ENCODE measurements at places on chromosomes 1 and 21.

DNA sequence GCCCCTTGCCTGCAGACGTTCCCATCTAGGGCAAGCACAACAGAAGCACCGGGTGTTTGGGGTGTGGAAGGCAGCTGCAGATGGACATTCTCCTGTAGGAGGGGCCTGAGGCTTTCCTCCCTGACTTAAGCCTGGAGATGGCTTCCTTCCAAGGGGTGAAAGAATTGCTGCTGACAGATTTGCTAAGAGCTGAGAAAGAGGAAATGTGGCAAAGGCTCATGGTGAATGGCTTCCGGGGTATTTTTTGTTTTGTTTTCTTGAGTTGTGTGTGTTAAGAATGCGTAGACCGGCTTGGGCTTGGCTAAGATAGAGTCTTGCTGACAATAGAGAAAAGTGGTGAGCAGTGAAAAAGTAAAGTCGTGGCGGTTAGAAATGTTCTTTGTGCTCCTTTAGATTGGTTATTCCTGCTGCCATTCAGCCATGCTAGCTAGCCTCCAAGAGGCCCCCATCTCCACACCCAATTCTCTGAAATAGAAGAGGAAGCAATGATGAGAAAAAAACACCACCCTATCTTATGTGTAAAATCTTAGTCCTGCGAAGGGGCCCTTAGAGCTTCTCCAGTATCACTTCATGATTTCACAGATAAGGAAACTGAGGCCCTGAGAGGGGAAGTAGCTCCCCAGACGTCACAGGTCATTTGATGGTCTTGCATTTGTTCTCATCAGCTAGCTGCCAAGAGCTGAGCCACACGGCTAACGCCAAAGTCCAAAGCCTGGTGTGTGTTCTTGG, 36.9 kb downstream of the EIF2D start:
- DNase-seq: no peak

GRCh38 chr1:47847763-47848162, 149.4 kb downstream of the TRABD2B start:
- DNase-seq: no peak

GRCh38 chr1:48242141-48242736, 19.7 kb downstream of the SLC5A9 start:
- peak; percentile 38 for DNase-seq

DNA sequence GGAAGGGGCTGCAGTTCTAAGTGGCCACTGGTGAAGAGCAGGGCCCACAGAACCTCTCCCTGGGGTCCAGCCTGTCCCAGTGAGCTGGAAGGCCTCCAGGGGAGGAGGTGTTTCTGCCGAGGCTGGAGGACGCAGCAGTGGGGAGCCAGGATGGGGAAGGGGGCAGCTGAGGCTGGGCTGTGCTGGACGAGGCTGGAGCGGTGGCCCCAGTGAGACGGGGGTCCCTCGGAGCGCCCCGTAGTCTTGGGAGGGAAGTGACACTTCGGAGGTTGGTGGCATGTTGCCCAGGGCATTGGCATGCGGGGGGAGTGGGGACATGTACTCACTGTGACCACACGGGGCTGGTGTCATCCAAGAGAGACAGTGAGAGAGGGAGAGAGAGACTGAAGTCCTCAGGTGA, 33.5 kb downstream of the AJAP1 start:
- no peak for DNase-seq

DNA sequence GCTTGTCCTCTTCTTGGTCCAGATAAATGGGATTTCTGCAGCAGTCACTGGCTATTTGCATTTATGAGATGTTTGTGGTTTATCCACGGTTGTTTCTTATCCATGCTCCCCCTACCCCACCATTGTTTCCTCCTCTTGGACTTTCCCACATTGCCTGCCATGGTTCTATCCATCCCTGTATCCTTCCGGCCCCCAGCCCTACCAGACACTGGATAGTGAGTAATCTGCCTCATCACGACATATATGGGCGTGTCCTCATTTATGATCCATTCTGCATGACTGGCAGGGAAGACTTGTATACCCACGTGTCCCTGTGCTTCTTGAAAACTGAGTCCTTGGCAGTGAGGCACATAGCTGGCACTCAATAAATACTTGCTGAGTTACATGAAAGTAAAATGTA, 40.1 kb downstream of the CACNA1S start:
- DNase-seq: no peak
